Colonic mucosa (tissue), 4 donors: ENCODE measurements at places on chromosomes 16 and 17.

GRCh38 chr16:69763599-69763942, 1.4 kb downstream of the WWP2 start:
- peak overlapping the region; percentile 90 for H3K27ac ChIP-seq
- no peaks in the 10 kb centered on the region for H3K36me3 ChIP-seq
- no peak for DNase-seq
- H3K4me1 ChIP-seq = peaks cover 4% of the 10 kb centered on the region
- H3K27me3 ChIP-seq = no peaks in the 10 kb centered on the region

DNA sequence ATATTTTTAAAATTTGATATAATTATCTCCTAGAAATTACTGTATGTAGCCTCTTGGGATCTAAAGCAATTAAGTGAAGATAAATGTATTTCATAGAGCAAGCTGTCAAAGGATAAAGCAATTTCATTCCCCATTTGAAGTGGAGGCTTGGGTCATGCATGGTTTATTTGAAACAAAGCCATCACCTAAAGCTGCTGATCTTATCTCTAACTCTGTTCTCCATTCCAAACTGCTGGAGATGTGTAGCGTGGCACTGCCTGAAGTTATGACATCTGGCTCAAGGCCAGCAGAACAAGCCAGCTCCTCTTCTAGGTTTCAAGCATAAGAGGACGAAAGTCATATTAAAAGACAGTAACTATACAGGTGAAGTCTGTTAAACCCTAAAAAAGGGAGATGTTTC, 83.9 kb downstream of the HIC1 start:
- no peaks in the 10 kb centered on the region for H3K27me3 ChIP-seq
- H3K4me3 ChIP-seq = no peak overlapping the region
- no peaks in the 10 kb centered on the region for H3K36me3 ChIP-seq
- DNase-seq = peak; percentile 56

DNA sequence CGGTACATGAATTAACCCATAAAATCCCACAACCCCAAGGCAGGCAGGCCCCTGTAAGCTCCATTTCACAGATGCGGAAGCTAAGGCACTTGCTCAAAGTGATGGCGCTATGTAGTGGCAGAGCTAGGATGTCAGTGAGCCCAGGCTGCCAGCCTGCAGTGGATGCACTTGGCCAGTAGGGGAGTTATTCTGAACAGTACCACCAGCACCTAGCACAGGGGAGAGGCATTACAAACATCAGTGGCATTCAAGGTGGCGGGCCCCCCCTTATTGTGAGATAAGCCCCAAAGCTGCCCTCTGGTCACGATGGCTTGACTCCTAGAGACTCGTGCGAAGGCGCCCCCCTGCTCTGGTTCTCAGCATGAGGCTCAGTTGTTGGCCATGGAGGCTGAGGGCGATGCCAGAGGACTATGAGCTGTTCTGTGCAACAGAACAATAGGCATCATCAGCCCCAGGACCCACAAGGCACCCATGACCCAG, 33.8 kb downstream of the GTF3C1 start:
- H3K27me3 ChIP-seq = no peaks in the 10 kb centered on the region
- DNase-seq = no peak
- no peaks in the 10 kb centered on the region for H3K4me1 ChIP-seq
- peaks cover 6% of the 10 kb centered on the region for H3K36me3 ChIP-seq

DNA sequence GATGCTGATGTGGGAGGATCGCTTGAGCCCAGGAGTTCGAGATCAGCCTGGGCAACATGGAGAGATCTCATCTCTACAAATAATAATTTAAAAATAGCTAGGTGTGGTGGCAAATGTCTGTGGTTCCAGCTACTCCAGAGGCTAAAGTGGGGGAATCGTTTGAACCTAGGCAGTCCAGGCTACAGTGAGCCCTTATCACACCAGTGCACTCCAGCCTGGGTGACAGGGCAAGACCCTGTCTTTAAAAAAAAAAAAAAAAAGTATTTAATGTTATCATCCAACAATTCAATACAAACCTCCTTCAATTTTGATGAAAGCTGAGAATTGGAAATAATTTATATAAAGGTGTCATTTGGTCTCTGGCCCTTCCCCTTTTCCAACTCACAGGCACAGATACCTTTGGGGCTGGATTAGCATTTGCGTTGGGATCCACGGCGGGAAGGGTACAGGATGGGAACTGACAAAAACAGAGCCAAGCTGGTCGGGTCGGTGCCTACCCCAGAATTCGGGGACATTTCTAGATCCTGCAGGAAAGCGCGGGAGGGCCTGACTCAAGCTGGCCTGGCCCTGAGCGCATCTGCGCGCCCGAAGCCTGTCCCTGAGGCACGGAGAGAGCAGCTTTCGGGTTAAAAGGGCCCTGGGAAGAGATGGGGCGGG, 860 bp upstream of the DCAF7 start:
- peaks cover 6% of the 10 kb centered on the region for H3K4me1 ChIP-seq
- H3K4me3 ChIP-seq = peak overlapping the region; percentile 99
- no peak for DNase-seq
- H3K27me3 ChIP-seq = no peaks in the 10 kb centered on the region
- H3K27ac ChIP-seq = peak overlapping the region; percentile 83

DNA sequence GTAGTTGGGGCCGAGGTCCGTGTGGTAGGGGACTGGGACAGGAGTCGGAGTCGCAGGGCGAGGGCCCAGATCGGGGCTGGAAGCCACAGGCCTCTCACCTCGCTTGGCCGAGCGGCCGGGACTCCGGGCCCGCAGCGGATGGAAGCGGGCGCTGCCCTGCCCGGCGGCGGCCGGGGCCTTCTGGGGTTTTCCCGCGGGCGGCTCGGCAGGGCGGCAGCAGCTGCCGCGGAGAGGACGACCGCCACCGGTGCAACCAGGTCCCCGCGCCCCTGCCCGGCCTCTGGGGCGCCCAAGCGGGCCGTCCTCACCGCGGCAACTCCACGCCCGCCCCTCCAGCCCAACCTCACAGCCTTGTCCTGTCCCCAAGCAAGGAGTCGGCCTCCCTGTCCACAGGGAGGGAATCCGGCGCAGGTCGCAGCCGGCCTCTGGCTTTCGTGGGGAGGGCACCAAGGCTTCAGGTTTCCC, 15.6 kb upstream of the UTP6 start:
- DNase-seq = no peak
- H3K4me3 ChIP-seq = peak overlapping the region; percentile 1
- peaks cover 15% of the 10 kb centered on the region for H3K27me3 ChIP-seq
